ENCODE measurements at places on chromosomes 11 and 22. TPM values are rescaled to one million over a fixed set of nuclear protein-coding genes. Genes with fewer than 3 reads are reported as not detected.

Gene ABCC8
- total RNA-seq, result 2.8 TPM

Gene MFRP
- not detected for total RNA-seq

Gene OR52A5
- not detected for total RNA-seq

Gene TAGLN
- total RNA-seq, result 139 TPM

Gene RASL10A
- not detected for total RNA-seq

Gene FOLH1
- total RNA-seq, result not detected

Gene RAC2
- 0.43 TPM for total RNA-seq

Gene ANO5
- total RNA-seq, result 1.6 TPM

Gene OR8D4
- not detected for total RNA-seq

Gene FADS2
- total RNA-seq, result 340 TPM

Gene QSER1
- total RNA-seq, result 10.4 TPM

Gene ARVCF
- total RNA-seq, result 2.1 TPM

Gene SAA2
- not detected for total RNA-seq

Gene RNF121
- total RNA-seq, result 45.9 TPM

Gene LINC01488
- total RNA-seq, result not detected

Gene PYGM
- total RNA-seq, result 0.32 TPM

Data from A549 treated with GW870086 at 1 μM for 4 hours (cell line).